Ammon's horn (tissue), 1 donor: ENCODE measurements at places on chromosomes 12 and 14.

- no peak for DNase-seq
Observed at GRCh38 chr12:95492462-95492861, 18.5 kb downstream of the METAP2 start.

GRCh38 chr12:9940375-9940774, 8.2 kb upstream of the CLEC2A start:
- peak; percentile 17 for DNase-seq

GRCh38 chr14:68135566-68135965, 316.0 kb downstream of the RAD51B start:
- no peak for DNase-seq

- DNase-seq, result no peak
Observed at GRCh38 chr12:65584016-65584415, 240.3 kb upstream of the HMGA2 start.

GRCh38 chr14:92686411-92686899, 62.0 kb downstream of the LGMN start:
- no peak for DNase-seq

DNA sequence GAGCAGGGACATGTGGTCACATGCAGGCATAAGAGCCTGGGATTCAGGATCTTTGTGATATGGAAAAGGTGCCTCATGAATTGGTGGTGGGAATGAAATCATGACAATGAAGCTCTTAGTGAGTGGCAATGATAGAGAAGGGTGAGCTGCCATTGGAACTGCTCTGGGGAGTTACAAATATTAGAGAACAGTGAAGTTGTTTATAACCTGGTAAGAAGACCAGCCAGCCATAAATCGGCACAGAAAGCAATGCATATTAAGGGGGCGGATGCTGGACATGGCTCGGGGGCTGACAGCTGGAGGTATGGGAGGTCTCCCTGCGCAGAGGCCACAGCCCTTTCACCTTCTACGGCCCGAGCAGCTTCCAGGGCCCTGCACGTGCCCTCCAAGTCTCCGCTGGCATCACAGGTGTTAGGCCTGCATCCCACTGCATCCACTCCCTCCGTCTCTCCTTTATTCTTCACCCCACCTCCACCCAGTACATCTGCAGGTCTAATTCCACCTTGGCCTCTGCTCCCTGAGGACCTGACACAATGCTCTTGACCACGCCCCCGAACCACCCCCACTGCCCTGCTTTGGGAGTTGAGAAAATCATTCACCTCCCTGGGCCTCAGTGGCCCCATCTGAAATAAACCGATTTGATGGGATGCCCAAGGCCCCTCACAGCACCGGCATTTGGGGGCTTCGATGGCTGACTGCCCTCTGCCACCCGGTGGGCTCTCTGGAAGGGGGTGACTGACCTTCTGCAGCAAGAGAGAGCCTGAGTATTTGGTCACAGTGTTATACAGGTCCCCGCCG, 4.1 kb downstream of the CACNA2D4 start:
- peak; percentile 0 for DNase-seq

GRCh38 chr14:80464531-80465149, 253.3 kb upstream of the DIO2 start:
- no peak for DNase-seq

DNA sequence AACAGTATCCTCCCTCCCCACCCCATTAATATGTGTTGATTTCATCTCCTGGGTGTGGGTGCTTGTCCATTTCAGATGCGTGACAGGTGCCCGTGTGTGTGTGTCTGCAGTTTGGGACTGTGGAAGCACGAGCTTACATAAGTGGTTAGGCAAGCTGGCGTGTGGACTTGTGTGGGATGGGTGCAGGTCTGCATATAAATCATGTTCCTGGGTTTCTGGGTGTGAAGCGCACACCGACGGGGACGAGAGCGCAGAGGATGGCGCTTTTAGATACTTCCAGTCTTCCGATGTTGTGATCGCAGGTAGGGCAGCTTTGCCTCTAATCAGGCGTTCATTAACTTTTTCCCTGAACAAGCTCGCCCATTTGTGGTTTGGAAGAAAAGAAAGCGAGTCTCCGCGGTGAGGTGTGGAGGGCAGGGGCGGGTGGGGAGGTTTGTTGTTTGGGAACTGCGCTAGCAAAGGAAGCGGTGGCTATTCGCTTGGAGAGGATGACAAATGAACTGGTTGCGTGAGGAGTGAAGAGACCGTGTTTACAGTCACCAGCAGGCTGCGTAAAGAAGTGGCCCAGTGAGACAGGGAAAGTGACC, 865 bp downstream of the RGS6 start:
- peak; percentile 21 for DNase-seq

GRCh38 chr12:118060301-118061010, 523 bp downstream of the WSB2 start:
- peak; percentile 48 for DNase-seq

- no peak for DNase-seq
Observed at GRCh38 chr14:83883732-83884131, 1646.2 kb upstream of the FLRT2 start.

DNA sequence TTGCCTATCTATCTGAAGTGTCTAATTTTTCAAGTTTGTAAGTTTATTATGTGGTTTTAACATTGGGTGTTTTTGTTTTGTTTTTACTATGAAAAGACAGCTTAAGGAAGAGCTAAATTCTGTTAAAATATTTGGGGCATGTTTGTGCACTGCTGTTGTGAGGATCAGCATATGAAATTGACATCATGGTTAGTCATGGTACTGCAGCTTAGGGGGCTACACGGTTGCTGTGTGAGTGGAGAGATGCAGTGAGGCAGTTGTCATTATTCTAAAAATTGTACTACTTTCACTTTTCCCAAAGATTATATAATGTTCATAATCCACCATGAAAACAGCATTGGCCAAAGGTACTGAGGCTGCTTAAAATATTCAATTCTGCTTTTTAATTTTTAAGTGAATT, 49.0 kb downstream of the ZC3H14 start:
- peak; percentile 35 for DNase-seq

- DNase-seq, result no peak
Observed at GRCh38 chr14:37083599-37083998, 88.8 kb downstream of the SLC25A21 start.

DNA sequence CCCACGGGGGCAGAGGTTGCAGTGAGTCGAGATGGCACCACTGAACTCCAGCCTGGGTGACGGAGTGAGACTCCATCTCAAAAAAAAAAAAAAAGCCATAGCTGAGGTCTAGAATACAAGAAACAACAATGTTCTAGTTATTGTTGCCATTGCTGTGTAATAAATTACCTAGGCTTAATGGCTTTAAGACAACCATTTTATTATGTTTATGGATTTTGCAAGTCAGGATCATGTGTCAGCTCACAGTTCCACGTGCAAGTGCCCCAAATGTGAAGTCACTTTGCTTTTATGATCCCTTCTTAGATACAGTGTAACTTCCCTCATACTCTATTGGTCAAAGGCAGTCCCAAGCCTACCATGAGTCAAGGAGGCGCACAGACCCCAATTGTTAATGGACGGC, 49.5 kb upstream of the RIC8B start:
- DNase-seq, result no peak

- no peak for DNase-seq
Observed at GRCh38 chr14:26218861-26219260, 379.0 kb downstream of the NOVA1 start.

DNA sequence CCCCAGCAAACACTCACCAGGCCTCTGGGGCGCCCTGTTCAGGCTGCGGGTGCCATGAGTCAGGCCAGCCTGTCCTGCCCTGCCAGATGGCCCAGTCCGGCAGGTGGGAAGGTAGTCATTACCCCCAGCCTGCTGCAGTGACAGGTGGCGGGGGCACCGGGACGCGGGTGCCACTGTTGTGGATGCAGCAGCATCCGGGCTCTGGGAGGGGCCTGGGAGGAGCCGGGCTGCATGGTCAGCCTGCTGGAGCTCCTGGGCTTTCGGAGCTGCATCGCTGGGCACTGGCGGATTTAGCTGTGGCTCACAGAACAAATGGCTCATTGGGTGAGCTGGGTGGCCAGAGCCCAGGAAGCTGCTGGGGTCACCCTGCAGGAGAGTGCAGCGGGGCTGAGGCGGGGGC, 13.5 kb downstream of the CEP170B start:
- no peak for DNase-seq

GRCh38 chr12:120563495-120563894, 17.7 kb downstream of the POP5 start:
- no peak for DNase-seq

- DNase-seq, result no peak
Observed at GRCh38 chr12:11545484-11546330, 103.8 kb upstream of the ETV6 start.

- no peak for DNase-seq
Observed at GRCh38 chr12:92121826-92122225, 23.8 kb downstream of the BTG1 start.

GRCh38 chr12:58880639-58881038, 39.7 kb downstream of the LRIG3 start:
- DNase-seq, result no peak

- peak; percentile 83 for DNase-seq
Observed at GRCh38 chr14:95291859-95292542, 27.7 kb downstream of the CLMN start.

DNA sequence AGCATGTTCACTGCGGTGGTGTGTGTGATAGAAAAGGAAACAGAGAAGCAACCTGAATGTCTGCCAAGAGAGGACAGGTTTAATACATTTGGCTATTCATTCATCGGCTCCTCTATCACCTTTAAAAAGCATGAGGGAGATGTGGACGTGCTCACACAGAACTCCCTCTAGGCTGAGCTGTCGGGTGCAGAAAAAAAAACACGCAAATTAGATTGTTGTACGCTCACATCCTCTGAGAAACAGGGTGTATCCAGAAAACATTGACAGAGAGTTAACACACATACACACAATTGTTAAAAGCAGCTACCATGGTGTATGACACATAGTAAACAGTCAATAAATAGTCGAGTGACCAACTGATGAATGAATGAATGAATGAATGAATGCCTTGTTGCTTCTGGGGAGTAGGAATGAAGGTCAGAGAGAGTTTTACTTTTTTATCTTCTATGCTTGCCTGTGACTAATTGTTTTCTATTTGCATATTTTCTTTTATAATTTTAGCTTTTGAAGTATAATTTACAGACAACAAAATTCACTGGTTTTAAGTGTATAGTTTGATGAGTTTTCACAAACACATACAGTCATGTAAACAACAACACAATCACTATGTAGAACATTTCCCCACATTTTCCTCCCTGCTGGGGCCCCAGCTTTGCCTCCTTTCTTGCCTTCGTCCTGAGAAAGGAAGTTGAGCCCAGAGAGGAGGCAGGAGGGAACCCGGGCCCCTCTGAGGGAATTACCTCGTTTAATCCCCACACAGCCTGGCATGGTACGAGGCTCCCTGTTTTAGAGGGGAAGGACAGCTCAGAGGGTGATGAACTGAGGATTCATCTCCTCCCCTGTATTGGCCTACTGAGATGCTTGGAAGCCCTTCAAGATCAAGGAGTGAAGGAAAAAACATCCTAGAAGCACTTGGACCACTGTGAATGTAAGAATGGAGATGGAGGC, 19.7 kb upstream of the FAM222A start:
- no peak for DNase-seq

DNA sequence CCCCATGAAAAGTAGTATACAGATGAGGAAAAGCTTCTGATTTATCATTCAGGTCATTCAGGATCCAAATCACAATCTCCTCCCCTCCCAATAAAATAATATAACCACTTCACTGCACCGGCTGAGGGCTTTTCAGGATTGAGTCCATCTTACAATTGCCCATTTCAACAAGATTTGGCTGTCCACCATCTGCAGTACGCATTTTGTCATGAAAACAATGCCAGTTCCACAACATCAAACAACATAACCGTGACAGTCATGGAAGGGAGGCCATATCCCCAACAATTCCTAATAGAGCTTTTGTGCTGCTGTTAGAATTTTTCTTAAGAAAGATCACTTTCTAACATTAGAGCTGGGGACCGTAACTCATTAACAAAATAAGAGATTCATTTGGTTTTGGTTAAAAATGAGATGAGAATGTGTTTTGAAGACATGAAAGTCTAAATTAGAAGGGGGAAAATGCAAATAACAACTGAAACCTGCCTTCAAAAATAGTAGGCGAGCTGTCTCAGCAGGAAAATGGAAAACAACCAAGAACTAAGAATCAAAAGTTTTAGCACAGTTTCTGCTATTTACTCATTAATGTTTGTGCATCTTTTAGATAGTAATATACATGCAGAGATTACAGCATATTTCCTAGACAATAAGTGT, 38.3 kb upstream of the TMTC2 start:
- DNase-seq, result peak; percentile 28

DNA sequence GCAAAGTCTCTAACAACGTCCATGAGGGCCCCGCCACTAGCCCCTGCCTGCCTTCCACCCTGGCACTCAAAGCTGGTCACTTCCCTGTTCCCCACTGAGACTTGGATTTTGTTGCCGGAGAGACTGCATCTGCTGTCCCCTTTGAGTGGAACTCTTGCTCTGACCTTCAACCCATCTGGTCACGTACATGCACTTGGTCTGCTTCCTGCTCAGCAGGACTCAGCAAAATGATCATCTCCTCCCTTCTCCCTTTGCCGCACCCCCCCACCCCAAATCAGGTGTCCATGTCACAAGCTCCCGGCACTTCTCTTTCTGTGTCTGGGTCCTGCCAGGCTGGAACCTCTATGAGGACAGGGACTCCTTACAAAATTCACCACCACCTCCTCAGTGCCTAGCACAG, 180.9 kb downstream of the CHST11 start:
- DNase-seq, result no peak

DNA sequence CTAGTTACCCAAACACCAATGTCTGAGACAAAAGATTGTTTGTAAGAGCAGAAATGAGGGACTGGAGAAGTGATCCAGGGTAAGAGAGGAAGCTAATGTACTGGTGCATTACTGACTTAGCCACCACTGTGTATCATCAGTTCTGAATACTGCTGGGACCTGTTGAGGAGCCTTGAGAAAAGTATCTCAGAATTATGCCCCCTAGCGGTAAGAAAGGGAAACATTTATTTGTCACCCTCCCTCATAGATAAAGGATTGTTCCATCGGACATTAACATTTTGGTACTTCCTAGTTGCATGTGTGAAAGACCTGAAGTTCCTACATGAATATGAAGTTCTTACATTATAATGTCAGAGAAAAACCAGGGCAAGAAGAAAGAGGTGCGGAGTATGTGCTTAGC, 612.5 kb downstream of the FSCB start:
- no peak for DNase-seq

DNA sequence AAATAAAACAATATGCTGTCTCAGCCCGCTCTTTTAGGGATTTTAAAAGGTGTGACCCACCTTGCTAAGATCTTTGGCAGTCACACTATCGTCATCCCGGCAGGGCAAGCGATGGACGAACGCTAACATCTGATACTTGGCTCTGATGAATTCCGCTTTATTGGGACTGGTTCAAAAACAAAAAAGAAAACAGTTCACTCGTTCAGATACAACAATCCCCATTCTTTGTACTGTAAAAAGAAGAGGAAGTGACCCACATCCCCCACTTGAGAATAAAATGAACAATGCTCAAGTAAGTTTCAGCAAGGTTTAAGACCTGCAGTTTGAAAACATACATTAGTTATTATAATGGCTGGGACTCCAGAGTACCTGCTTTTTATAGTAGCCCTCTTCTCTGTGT, 7.3 kb downstream of the GIT2 start:
- DNase-seq, result no peak

GRCh38 chr12:105341010-105341409, 10.5 kb downstream of the C12orf75 start:
- DNase-seq, result no peak
